LHCN-M2 (cell line): ENCODE measurements at places on chromosomes 13 and 19. TPM values are rescaled to one million over a fixed set of nuclear protein-coding genes. Genes with fewer than 3 reads are reported as not detected.

DNA sequence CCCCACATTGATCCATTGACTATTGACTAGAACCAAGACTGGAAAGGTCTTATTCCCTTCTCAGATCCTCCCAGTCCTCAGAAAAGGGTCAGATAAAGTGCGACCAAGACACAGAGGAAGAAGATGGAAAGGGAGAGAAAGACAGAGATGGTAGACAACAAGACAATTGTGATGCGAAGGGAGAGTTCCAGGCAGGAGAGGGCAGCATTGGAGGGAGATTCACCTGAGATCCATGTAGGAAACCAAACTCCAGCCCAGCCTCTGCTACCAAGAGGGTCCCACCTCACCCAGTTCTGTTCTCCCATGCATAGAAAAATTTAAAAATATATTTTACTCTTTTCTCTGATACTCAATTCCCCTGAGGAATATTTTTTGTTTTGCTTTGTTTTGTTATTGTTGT lies 67.3 kb upstream of the TSHZ3 start:
- no peak for DNase-seq

DNA sequence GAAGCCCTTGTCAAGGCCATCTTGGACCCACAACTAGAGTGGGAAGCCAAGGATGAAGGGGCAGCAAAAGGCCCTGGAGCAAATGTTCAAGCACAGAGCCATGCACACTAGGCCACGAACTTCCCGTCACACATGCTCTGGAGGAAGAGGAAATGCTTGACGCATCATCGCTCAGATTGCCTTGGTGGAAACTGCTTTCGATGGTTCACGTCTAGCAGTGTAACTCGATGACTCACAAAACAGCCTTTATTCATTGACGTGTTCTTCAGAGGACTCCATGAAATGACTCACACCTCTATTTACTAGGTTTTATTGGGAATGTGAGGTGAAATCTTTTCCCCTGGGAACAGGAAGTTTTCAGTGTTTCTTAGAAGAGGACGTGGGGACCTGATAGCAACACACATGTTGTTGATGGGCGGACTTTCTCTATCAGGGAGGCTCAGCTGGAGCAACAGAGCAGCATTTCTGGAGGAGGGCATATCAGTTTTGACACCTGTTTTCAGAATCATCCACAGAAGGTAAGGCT lies 79.8 kb upstream of the FLT1 start:
- peak; percentile 87 for DNase-seq

GRCh38 chr13:64054321-64054720 lies 2638.7 kb upstream of the PCDH20 start:
- no peak for DNase-seq

- DNase-seq: no peak
These were observed 81.8 kb upstream of the GJB6 start for GRCh38 chr13:20313896-20314295.

DNA sequence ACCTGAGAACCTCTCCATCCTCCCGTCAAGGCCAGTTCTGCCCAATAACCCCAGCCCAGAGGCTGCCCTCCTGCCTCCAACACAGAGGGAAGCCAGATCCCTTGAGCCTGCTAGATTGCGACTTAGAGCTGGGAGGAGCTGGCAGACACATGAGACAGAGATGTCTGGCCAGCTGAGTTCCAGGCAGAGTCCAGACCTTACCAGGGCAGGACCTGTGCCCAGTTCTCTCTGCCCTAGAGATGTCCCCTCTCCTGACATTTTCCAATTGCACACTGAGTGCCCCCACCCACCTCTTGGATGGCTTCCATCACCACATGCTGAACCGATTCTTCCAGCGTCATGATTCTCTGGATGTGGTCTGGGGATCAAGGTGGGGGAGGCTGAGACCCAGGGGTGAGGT lies 3.0 kb downstream of the HOOK2 start:
- DNase-seq: no peak

Gene TMEM272
- total RNA-seq: not detected in 2 replicates
